ENCODE measurements at places on chromosomes 16 and 17. TPM values are rescaled to one million over a fixed set of nuclear protein-coding genes. Genes with fewer than 3 reads are reported as not detected.

- H3K27ac ChIP-seq = no peak overlapping the region
- H3K36me3 ChIP-seq = no peaks in the 10 kb centered on the region
- H3K27me3 ChIP-seq = no peaks in the 10 kb centered on the region
- no peak for DNase-seq
These were observed 211.3 kb downstream of the CCDC182 start for GRCh38 chr17:57533684-57534305.

PYY gene
- not detected for total RNA-seq

DNA sequence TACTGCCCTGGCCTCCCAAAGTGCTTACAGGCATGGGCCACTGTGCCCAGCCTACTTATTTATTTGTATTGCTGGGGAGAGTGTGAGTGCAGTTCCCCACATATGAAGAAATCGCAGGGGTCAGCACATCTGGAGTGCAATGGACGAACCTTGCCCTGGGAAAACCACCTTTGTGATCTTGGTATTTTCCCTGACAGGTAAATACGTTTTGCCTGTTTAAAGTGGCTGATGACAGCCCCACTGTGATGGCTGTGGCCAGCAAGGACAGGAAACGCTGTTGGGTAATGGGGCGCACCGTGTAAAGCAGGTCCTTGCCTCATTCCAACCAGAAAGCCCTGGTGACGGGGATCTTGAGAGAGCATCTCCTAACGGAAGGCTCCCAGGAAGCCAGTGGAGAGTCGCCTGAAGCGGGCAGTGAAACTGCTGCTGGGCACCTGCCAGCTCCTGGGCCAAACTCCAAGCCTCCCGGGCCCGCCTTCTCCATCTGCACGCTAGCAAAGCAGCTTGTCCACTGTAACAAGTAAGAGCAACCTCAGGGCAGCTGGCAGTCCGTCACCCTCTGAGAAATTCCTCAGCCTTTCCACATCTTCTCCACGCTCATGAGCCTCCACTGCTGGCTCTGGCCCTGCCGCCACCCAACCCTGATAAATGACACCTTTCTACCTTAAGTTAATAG is 17.5 kb downstream of the EMC8 start:
- DNase-seq = peak; percentile 74

- H3K27ac ChIP-seq = no peak overlapping the region
- no peak overlapping the region for H3K4me3 ChIP-seq
- no peaks in the 10 kb centered on the region for H3K4me1 ChIP-seq
- H3K36me3 ChIP-seq = no peaks in the 10 kb centered on the region
These were observed 76.2 kb downstream of the CCT6B start for GRCh38 chr17:34885076-34885475.

GRCh38 chr17:80248894-80249710 is 11.6 kb upstream of the RNF213 start:
- H3K27ac ChIP-seq = no peak overlapping the region
- no peaks in the 10 kb centered on the region for H3K27me3 ChIP-seq
- DNase-seq = no peak
- peaks cover 8% of the 10 kb centered on the region for H3K4me1 ChIP-seq
- no peak overlapping the region for H3K4me3 ChIP-seq

GRCh38 chr17:60327134-60327900 is 64.6 kb downstream of the USP32 start:
- H3K4me3 ChIP-seq = no peak overlapping the region
- H3K4me1 ChIP-seq = no peaks in the 10 kb centered on the region
- H3K36me3 ChIP-seq = no peaks in the 10 kb centered on the region
- H3K27me3 ChIP-seq = no peaks in the 10 kb centered on the region
- DNase-seq = no peak
- H3K27ac ChIP-seq = no peak overlapping the region

DNA sequence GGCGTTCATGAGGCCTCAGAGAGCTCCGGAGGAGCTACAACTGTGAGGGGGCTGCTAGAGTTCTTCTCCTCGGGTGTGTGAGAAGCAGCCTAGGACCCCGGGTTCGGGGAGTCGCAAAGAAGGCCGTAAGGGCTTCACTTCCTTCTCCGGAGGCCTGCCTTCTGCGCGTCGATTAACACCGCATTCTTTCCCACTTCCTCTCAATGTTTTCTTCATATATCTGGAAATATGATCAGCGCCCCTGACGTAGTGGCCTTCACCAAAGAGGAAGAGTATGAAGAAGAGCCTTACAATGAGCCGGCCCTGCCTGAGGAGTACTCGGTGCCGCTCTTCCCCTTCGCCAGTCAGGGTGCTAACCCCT is 449 bp downstream of the SMCR8 start:
- peak overlapping the region; percentile 79 for H3K4me3 ChIP-seq
- no peaks in the 10 kb centered on the region for H3K27me3 ChIP-seq
- DNase-seq = no peak
- H3K4me1 ChIP-seq = peaks cover 77% of the 10 kb centered on the region
- peak overlapping the region; percentile 72 for H3K27ac ChIP-seq

NPW gene
- not detected for total RNA-seq

GRCh38 chr16:3774156-3774767 is 56.9 kb upstream of the TRAP1 start:
- H3K27me3 ChIP-seq = no peaks in the 10 kb centered on the region
- no peak overlapping the region for H3K27ac ChIP-seq
- peak; percentile 39 for DNase-seq
- peaks cover 21% of the 10 kb centered on the region for H3K36me3 ChIP-seq

NAGPA gene
- 7.9 TPM for total RNA-seq

HS3ST3B1 gene
- 1.6 TPM for total RNA-seq

DNA sequence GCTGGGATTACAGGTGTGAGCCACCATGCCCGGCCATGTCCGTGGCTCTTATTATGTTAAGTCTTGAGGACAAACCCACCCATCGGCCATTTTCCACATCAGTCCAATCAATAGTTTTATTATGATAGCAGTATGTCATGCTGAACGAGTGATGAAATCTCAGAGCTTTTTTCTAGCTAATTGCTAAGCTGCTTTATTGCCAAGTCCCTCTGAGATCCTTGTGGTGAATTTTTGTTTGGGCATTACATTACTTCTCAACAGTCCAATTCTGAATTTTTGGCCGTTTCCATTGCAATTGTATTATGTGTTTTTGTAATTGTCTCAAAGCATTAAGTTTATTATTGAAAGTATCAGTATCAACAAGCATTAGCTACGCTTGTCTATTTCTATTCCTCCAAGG is 10.9 kb downstream of the RNF112 start:
- H3K27ac ChIP-seq = no peak overlapping the region
- no peaks in the 10 kb centered on the region for H3K36me3 ChIP-seq
- H3K4me1 ChIP-seq = no peaks in the 10 kb centered on the region
- H3K27me3 ChIP-seq = no peaks in the 10 kb centered on the region
- DNase-seq = no peak

GRCh38 chr16:31265329-31266245 is 5.8 kb downstream of the ITGAM start:
- no peaks in the 10 kb centered on the region for H3K27me3 ChIP-seq
- DNase-seq = peak; percentile 49
- peaks cover 9% of the 10 kb centered on the region for H3K4me1 ChIP-seq
- H3K4me3 ChIP-seq = no peak overlapping the region
- H3K36me3 ChIP-seq = no peaks in the 10 kb centered on the region

STH gene
- total RNA-seq = not detected

KRTAP1-1 gene
- total RNA-seq = not detected

RGS11 gene
- 95.9 TPM for total RNA-seq

DNA sequence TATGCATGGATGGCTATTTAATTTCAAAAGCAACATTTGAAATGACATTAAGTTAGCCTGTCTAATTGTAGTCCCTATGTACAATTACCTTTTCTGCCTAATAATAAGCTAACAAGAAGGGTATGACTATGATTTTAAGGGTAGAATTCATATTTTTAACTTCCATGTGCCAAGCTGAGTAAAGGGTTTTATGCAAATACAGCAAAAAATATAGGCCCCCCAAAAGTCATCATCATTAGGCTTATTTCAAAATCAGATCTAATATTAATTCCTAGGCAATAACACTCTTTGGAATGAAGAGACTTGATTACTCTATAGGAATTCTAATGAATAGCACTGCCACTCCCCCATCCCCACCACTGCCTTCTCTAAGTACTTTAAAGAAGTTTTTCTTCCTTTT is 155.9 kb upstream of the DYNLRB2 start:
- H3K4me3 ChIP-seq = no peak overlapping the region
- DNase-seq = no peak
- no peaks in the 10 kb centered on the region for H3K27me3 ChIP-seq
- H3K27ac ChIP-seq = no peak overlapping the region
- H3K4me1 ChIP-seq = no peaks in the 10 kb centered on the region
- no peaks in the 10 kb centered on the region for H3K36me3 ChIP-seq

DNA sequence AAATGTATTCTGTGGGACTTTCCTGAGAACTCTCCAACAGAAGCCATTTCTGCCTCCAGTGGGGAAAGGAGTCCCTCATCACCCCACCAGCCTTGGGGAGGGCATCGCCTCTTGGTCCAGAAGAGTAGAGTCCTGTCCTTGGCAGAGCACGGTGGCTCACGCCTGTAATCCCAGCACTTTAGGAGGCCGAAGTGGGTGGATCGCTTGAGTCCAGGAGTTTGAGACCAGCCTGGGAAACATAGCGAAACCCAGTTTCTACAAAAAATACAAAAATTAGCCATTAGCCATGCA is 41.0 kb downstream of the LYRM1 start:
- H3K27ac ChIP-seq = no peak overlapping the region
- H3K4me3 ChIP-seq = no peak overlapping the region
- no peaks in the 10 kb centered on the region for H3K4me1 ChIP-seq
- no peaks in the 10 kb centered on the region for H3K27me3 ChIP-seq

CA7 gene
- not detected for total RNA-seq

GRCh38 chr17:17361867-17362539 is 58.8 kb downstream of the NT5M start:
- H3K36me3 ChIP-seq = no peaks in the 10 kb centered on the region
- H3K27me3 ChIP-seq = no peaks in the 10 kb centered on the region
- H3K4me1 ChIP-seq = peaks cover 5% of the 10 kb centered on the region
- H3K27ac ChIP-seq = peak overlapping the region; percentile 41
- no peak for DNase-seq
- no peak overlapping the region for H3K4me3 ChIP-seq

DNA sequence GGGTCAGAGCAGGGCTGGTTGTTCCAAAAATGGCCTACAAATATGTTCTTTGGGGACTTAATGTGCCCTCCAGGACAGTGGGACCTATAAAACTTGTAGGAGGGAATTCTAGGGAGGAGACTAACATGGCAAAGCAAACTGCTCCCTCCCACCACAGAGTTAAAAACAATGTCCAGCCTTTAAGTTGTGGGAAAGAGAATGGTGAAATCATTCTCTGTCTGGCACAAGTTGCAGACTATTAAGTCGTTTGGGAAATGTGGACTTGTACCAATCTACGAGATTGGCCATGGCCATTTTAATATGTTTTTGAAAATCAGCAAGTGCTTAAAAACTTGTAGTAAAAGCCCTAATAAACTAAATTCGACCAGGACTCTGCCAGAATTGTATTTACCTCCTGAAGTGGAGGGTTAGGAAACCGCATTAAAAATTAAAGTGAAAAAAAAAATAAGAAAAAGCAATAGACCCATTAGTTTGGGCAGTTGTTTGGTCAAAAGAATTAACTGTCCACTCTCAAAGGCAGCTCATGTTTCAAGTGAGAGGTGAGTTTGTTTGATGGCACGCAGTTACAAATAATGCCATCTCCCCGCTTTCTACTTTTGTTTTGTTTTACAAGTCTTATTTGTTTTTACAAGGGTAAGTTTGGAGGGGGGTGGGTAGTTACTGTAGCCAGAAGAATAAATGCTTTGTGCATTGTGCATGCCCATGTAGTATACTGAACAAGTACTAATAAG is 32.4 kb downstream of the ANKFN1 start:
- H3K27ac ChIP-seq = no peak overlapping the region
- H3K36me3 ChIP-seq = no peaks in the 10 kb centered on the region

CCL17 gene
- total RNA-seq = not detected

GRCh38 chr17:81295031-81295675 is at the start of gene SLC38A10:
SLC38A10 (minus strand) TSS chr17:81295307; CDS start chr17:81294921, 386 bp downstream.
- peak within 1 kb of the TSS; percentile 91 for H3K27ac ChIP-seq
- no peaks in the 10 kb centered on the region for H3K36me3 ChIP-seq
- H3K27me3 ChIP-seq = no peaks in the 10 kb centered on the region
- peaks cover 44% of the 10 kb centered on the region for H3K4me1 ChIP-seq

- no peaks in the 10 kb centered on the region for H3K36me3 ChIP-seq
- DNase-seq = peak; percentile 43
- H3K4me3 ChIP-seq = no peak overlapping the region
- H3K27ac ChIP-seq = no peak overlapping the region
- H3K4me1 ChIP-seq = peaks cover 23% of the 10 kb centered on the region
These were observed 111.8 kb downstream of the N4BP1 start for GRCh38 chr16:48497932-48498768.

DNA sequence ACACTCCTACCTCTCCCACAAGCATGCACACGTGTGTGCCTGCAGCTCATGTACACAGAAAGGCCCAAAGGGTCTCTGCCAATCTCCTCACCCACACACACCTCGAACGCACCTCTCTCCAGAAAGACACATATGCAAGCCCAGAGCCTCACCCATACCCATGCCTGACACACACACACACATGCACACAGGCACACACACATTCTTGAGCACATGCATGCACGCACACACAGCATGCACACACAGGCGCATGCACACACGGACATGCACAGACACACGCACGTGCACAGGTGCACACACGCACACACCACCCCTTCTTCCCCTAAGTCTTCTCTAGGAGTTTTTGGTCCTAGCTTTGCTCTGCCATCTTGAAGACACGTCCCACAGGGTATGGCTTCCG is 48.7 kb upstream of the CACNG4 start:
- DNase-seq = no peak
- H3K4me3 ChIP-seq = no peak overlapping the region
- no peaks in the 10 kb centered on the region for H3K36me3 ChIP-seq

EME1 gene
- total RNA-seq = not detected

DNA sequence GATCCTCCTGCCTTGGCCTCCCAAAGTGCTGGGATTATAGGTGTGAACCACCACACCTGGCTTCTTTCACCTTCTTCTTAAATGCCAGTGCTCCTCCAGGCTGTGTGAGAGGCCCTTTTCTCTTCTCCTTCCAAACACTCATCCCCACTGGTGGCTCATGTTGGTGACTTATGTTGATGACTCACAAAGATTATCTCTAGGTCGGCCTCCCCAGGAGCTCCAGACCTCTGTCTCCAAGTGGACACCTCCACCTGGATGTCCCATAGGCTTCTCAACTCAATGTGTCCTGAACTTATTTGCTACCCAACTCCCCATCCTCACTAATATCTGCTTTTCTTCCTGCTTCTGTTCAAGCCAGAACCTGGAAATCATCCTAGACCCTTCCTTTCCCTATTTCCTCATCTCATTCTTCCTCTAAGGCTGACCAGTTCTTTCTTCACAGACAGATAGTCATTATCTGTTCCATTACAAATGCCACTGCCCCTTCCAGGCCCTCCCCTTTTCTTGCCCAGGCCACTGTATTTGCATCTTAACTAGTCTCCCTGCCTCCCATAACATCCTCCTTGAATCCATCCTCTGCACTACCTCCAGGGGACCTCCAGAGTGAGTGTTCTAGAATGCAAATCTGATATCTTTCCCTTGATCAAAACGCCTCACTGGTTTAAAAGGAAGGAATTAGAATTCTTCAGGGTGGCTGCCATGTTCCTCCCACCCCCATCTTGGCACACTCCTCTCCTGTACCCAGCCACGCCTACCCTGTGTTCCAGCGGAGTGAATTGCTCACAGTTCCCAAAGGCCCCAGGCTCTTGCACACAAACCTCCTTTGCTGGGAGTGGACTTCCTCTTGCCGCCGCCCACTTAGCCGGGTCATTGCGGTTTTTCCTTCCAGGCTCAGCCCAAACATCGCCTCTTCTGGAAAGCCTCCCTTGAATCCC is 34.8 kb upstream of the FBXO47 start:
- no peaks in the 10 kb centered on the region for H3K36me3 ChIP-seq
- peak; percentile 37 for DNase-seq
- H3K4me3 ChIP-seq = no peak overlapping the region
- H3K27ac ChIP-seq = peak overlapping the region; percentile 77
- H3K27me3 ChIP-seq = no peaks in the 10 kb centered on the region
- no peaks in the 10 kb centered on the region for H3K4me1 ChIP-seq

- peaks cover 10% of the 10 kb centered on the region for H3K36me3 ChIP-seq
- DNase-seq = no peak
- no peak overlapping the region for H3K4me3 ChIP-seq
These were observed 4.3 kb downstream of the ZKSCAN2 start for GRCh38 chr16:25253322-25253721.

SAP30BP gene
- 47.2 TPM for total RNA-seq
